GM23338 (cell line): ENCODE measurements at places on chromosomes 4 and X.

DNA sequence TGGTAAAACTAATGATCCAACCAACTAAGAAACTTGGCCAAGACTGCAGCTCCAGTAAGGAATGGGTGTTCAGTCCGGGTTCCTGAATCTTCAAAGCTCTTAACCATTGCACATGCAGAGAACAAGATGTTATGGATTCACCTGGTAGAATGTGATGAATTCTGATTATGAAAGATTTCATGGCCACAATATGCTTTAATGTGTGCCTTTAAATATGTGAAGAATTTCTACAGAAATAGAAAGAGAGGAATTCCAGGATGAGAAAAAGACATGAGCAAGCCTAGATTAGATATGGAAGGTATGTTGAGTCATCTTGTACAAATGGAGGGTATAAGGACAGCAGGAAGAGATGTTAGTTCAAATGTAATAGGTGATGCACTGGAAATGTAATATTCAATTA is 472.2 kb upstream of the TENM3 start:
- DNase-seq = no peak

GRCh38 chr4:68451246-68452211 is 4.3 kb downstream of the TMPRSS11E start:
- DNase-seq = peak; percentile 78

GRCh38 chr4:155974476-155974749 is 20.7 kb upstream of the CTSO start:
- DNase-seq = no peak

DNA sequence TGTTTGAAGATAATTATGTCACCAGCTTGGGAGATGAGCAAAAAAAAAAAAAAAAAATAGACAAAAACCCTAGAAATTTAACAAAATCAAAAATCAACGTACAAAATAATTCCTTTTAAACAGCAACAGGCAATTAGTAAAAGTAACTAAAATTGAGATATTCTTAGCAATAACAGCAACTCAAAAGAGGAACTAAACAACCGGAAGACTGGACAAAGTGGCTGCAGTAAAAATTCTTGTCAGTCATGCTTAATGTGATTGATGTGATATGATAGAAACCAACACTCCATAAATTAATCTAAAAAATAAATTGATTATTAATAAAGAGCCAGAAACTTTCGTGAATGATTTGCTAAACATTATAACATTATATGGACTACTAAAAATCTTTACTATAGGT is 1534.6 kb upstream of the AGA start:
- DNase-seq = no peak

GRCh38 chr4:128349921-128350320 is 62.3 kb upstream of the PGRMC2 start:
- DNase-seq = no peak
